ENCODE measurements at places on chromosomes 7 and 10. TPM values are rescaled to one million over a fixed set of nuclear protein-coding genes. Genes with fewer than 3 reads are reported as not detected.

The ADRA2A gene
- not detected for polyA plus RNA-seq

The PIP gene
- polyA plus RNA-seq, result not detected

The C10orf62 gene
- not detected for polyA plus RNA-seq

The GIMAP1 gene
- polyA plus RNA-seq, result 3.0 TPM

The GRB10 gene
- polyA plus RNA-seq, result 0.11 TPM

The TAF3 gene
- polyA plus RNA-seq, result 16.2 TPM

The FAM25G gene
- not detected for polyA plus RNA-seq

The MCM10 gene
- not detected for polyA plus RNA-seq

The COBL gene
- polyA plus RNA-seq, result not detected

The SUGCT gene
- 1.3 TPM for polyA plus RNA-seq

Data from IgD-negative memory B cell (primary cell).